ENCODE measurements at places on chromosomes 6 and 20.
A peak's percentile ranks its signal among the peaks of the same experiment; 100 is the strongest.

DNA sequence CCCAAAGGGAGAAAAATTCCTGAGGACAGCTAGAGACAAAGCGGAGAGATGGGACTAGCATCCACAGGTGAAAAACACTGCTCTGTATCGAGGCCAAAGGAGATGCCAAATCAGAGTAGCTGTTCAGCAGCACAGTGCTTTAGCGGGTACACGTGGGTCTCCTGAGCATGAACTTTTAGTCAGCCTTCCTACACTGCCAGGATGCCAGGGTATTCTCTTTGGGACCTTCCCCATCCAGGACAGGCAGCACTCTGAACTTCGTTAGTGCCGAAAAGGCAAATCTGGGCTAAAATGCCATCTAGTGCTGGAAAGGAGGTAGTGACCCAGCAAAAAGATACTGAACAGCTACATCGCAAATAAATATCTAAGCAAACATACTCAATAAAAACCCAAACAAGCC, 64.9 kb downstream of the C6orf58 start:
- peak; percentile 33 for DNase-seq

DNA sequence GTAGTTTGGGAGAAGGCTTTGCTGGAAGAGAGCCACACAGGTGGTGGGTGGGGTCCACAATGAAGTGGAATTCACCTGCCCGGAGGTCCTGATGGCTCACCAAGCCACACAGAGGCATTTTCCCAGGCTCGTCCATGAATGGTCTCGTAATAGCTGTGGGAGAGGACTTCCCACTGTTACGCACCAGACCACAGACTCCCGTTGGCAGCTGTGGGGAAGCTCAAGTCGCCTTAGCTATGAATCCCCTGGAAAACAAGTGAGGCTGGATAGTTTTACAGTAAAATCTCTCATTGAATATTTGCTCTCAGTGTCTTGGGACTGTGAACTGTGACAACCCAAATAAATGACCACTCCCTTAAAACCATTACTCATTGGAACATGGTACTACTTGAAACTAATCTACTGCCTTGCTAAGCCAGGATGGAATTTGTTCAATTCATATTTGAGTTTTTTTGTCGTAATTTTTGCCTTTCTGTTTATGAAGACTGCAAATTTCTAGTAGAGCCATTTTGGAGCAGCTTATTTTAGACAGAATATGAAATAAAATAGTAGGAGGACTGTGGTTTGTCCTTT, 79.4 kb downstream of the JAG1 start:
- no peak for DNase-seq

- DNase-seq = no peak
Observed at GRCh38 chr6:127932708-127933107, 31.9 kb upstream of the THEMIS start.

GRCh38 chr6:140627002-140627401, 1252.6 kb upstream of the CITED2 start:
- no peak for DNase-seq

DNA sequence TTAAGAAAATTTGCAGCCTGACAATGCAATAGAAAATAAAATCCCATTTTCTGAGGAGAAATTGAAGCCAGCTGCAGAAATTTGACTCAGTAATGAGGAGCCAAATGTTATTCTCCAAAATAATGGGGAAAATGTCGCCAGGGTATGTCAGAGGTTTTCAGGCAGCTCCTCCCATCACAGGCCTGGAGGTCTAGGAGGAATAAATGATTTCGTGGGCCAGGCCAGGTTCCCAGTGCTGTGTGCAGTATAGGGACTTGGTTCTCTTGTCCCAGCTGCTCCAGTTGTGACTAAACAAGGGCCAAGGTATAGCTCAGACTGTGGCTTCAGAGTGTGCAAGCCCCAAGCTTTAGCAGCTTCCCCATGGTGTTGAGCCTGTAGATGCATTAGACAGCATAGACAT, 1240.8 kb upstream of the ADGRB3 start:
- DNase-seq = no peak

- no peak for DNase-seq
Observed at GRCh38 chr6:30885481-30885998, 1.2 kb downstream of the DDR1 start.

GRCh38 chr6:143553337-143553736, 41.8 kb upstream of the FUCA2 start:
- no peak for DNase-seq

GRCh38 chr6:33407132-33407718, 3.6 kb upstream of the PHF1 start:
- DNase-seq = no peak

GRCh38 chr20:45963059-45964005, 8.7 kb downstream of the ZNF335 start:
- DNase-seq = peak; percentile 59

DNA sequence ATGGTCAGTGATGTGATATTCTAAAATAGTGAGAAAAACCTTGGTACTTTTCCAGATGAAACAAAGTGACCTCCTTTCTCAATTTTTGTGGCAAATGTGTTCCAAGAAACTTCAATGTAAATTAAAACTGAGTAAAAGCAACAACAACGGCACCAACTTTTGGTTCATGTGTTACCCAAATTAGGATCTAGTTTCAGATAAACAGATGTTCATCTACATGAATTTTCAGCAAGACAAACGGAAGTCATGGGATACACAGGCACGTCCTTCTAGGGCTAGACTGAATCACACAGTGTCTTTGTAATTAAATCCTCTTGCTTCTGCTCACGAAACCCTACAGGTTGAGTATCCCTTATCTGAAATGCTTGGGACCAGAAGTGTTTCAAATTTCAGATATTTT, 915.2 kb downstream of the TFAP2A start:
- DNase-seq = no peak

DNA sequence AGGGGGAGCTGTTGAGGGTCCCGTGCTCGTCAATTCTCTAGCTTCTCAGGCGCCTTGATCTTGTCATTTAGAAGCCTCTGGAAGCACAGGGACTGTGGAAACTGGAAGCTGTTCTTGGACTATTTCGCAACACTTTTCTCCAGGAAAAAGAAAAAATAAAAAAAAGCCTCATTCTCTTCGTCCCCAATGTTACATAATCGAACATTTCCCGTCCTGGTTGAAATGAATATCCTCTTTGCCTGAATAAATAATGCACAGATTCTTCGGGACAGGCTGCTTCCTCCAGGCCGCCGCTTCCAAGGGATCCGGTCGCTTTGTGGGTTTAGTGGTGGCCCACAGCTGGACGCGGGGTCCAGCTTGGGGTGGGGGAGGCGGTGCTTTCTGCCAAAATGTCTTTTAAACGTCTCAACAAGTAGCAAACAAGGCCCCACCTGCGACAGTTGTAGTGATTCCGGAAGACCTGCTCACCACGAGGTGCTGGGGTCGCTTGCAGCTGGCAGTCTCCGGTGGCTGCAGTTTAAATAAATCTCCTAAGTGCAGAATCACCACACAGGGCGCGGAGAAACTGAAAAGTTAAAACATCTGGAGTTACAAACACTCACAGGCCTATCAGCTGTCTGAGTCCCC, 125.9 kb upstream of the ESR1 start:
- no peak for DNase-seq

GRCh38 chr20:48815537-48815936, 12.3 kb downstream of the PREX1 start:
- DNase-seq = no peak

- no peak for DNase-seq
Observed at GRCh38 chr20:58169450-58169849, 59.0 kb downstream of the ANKRD60 start.

GRCh38 chr6:135675862-135676261, 175.6 kb upstream of the PDE7B start:
- peak; percentile 34 for DNase-seq

GRCh38 chr6:109314313-109314712, 68.0 kb downstream of the CD164 start:
- no peak for DNase-seq

DNA sequence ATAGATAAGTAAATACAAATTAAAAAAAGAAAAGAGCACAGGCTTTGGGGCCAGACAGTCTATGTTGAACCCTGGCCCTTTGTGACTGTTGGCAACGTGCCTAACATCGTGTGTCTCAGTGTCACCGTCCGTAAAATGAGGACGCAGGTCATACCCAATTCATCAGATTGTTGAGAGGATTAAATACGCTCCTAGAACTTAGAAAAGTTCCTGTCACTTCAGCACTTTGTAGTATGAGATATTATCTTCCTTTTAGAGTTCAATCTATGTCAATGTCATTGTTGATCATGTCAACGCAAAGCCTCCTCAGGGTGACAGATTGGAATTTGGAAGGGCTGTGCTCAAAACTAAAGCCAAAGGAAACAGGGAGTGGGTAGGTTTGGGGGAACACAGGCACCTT, 21.7 kb downstream of the SERPINB1 start:
- DNase-seq = no peak

GRCh38 chr6:68447112-68447511, 188.0 kb upstream of the ADGRB3 start:
- no peak for DNase-seq

- DNase-seq = no peak
Observed at GRCh38 chr20:5044075-5044620, 42.8 kb upstream of the SLC23A2 start.

GRCh38 chr6:14726816-14727493, 518.9 kb upstream of the JARID2 start:
- no peak for DNase-seq

GRCh38 chr6:41111017-41111416, 38.2 kb downstream of the NFYA start:
- no peak for DNase-seq

- DNase-seq = peak; percentile 90
Observed at GRCh38 chr20:38201356-38201755, 36.3 kb upstream of the TGM2 start.

- peak; percentile 70 for DNase-seq
Observed at GRCh38 chr6:85660181-85660611, 17.5 kb upstream of the SYNCRIP start.

- DNase-seq = no peak
Observed at GRCh38 chr20:8621001-8621400, 447.9 kb upstream of the PLCB4 start.

DNA sequence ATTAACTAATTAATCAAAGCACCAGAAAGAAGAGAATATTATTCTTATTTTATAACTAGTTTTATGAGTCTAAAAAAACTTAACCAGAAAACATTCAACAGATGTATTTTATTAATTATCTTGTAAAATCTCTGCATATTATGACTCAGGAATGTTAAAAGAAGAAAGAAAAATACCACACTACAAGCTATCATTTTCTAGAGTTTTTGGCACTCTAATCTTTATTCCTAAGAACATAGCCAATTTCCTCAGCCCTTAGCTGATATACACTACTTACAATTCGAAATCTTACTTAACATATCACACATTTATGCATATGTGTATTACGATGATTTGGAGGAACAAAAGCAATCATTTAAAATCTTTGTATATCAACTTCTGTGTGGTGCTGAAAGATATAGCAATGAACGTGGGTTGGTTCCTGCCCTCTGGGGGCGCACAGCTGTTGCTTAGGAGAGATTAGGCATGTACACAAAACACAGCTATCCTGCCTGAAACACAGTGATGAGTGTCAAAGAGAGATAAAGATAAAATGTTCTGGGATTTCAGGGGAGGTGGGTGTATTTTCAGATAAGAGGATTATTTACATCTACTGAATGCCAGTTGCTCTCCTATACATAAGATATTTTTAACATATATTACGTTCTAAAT, 404.5 kb downstream of the SYNE1 start:
- DNase-seq = no peak

- DNase-seq = peak; percentile 10
Observed at GRCh38 chr6:69719602-69720193, 77.1 kb downstream of the LMBRD1 start.

DNA sequence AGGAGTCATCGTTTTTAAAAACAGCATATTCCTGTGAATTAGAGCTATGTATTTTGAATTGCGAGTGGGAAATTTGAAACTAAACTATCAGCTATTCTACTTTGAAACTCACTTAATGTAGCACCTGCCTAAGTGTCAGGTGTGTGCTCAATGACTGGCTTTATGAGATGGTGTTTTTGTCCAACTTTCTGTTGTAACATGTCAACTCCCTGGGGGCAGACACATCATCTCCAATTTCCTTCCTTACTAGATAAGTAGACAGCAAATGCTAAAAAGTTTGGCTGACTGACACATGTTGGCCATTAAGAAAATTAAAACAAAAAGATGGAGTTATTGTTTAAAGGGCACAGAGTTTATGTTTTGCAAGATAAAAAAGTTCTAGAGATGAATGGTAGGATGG, 226.9 kb downstream of the TFAP2B start:
- DNase-seq = no peak

DNA sequence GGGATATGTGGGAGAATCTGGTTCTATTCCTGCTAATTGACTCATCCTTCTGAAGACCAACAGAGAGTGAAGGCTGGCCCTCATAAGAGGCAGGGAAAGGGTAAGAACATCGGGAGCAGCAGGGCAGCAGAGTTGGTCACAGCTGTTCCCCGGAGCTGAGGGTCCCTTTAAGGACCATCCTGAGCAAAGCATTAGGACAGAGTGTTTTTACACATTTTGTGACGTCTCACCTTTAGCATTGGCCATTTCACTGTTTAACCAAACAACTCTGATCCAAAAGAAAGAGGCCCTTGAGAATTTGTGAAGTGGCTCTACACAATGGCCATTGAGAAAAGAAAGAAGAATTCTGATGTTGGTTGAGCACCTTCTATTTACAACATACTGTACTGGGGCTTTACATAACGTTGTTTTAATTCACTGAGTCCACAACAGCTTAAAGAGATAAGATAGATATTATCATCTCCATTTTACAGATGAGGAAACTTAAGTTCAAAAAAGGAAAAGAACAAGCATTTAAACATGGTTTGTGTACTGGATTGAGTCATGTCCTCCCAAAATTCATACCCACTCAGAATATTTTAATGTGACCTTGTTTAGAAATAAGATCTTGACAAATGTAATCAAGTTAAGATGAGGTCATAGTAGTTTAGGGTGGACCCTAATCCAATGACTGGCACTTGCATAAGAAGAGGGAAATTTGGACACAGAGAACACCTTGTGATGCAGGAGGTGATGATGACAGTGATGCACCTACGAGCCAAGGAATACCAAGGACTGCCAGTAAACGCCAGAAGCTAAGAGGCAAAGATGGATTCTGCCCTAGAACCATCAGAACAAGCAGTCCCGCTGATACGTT, 62.0 kb downstream of the VGLL2 start:
- no peak for DNase-seq

DNA sequence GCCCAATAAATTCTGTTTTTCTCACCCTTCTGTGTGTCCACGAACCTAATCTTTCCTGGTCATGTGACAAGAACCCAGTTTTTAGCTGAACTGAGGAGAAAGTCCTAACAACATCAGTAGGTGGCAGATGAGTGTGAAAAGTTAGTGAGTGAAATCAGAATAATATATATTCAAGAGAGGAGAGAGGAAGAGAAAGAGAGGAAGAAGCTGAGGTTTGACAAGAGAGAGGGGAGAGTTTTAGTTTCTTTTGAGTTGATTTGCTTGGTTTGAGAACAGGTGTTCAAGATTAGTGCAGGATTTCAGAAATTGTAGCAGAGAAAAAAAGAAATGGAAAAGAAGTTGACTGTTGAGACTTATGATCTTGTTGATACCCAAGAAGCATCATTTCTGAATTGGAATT, 930.5 kb upstream of the FLRT3 start:
- no peak for DNase-seq

- no peak for DNase-seq
Observed at GRCh38 chr20:50876063-50876685, 55.1 kb downstream of the ADNP start.
